ENCODE measurements at places on chromosomes 7 and 10.

DNA sequence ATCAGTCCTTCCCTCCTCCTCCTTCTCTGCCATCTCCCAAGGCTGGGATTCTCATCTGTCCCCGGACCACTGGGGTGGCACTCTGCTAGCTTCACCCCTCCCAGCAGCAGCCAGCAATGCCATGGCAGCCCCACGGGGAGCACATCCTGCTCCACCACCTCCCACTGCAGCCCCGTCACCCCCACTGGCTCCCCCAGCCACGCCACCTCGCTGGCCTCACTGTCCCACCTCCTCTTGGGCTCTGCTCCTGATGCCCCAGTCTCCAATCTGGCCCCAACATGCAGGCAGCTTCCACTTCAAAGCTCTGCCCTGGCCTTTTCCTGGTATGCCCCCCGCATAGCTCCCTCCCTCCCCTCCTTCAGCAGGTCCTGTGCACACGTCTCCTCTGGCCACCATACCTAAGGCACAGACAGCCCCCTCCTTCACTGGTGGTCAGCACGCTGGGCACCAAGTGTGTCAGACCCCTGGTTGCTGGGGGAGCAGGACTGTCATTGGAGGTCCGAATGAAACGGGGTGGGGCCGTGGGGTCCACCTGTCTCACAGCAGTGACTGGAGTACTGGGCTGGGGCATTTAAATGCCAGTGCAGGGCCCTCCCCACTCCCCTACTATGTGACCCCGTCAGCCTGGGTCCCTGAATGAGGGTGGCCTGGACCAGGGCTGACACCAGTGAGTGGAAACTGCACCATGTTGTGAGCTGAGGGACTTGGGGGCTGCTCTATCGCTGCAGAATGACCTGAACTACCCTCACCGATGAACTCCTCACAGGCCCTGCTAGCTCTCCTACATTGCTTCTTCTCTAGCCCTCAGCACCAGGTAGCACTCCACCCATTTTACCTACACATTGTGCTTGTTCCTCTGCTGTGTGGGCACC is 38.7 kb downstream of the RASGEF1A start:
- no peak for DNase-seq

GRCh38 chr7:100867040-100867775 is at the start of gene TRIP6:
Gene TRIP6, plus strand, starts transcription at chr7:100867387. Its CDS starts 111 bp downstream, at chr7:100867498.
- no peak for DNase-seq

DNA sequence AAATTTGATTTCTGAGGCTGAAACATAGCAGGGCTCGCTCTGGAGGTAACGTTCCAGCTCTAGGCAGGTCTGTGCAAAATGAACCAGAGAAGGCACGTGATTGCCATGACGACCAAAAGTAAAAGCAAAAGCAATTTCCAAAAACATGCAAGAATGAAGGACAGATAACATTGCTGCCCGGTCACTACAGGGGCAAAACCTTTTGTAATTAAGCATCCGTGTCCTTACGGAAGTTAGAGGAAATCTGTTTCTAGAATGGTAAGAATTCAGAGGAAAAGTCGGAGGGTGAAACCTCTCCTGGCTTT is 2.9 kb downstream of the KLF6 start:
- DNase-seq: no peak

GRCh38 chr7:47939425-47940036 is 8.7 kb downstream of the PKD1L1 start:
- no peak for DNase-seq

DNA sequence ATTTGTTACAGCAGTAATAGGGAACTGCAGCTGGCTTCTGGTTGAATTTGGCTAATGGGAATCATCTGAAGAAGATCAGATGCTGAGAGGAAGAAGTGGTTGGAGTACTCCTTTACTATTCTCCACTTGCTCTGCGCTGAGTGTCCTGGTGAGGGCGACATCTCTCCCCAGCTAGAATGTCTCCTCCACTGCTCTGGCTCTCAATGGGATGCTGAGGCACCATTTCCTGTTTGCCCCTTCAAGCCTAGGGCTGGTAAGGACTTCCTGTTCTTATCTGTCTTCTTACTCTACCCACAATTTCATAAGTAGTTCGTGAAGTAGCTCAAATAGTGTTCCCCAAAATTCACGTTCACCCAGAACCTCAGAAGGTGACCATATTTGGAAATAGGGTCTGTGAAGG is 43.2 kb upstream of the TES start:
- no peak for DNase-seq
